ENCODE measurements at places on chromosomes 1 and 21.

DNA sequence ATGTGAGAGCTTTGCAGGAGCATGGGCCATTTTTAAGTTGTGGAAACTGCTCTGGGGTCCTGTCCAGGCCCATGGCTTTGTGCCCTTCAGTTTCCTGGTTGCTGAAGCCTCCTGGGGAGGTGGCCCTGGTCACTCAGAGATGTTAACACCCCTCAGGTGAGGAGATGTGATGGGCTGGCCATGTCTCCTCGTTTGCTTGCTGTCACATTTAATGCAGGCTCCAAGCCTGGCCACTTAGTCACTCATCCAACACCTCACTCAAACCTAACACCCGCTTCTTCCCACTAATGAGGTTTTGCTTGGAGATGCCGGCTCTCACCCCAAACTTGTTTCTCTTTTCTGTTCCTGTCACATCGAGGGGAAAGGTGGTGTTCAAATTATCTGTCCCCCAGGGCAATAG, 192.7 kb downstream of the PTPRU start:
- DNase-seq: no peak

- DNase-seq: peak; percentile 35
Observed at GRCh38 chr1:48610628-48611542, 138.9 kb upstream of the SPATA6 start.

DNA sequence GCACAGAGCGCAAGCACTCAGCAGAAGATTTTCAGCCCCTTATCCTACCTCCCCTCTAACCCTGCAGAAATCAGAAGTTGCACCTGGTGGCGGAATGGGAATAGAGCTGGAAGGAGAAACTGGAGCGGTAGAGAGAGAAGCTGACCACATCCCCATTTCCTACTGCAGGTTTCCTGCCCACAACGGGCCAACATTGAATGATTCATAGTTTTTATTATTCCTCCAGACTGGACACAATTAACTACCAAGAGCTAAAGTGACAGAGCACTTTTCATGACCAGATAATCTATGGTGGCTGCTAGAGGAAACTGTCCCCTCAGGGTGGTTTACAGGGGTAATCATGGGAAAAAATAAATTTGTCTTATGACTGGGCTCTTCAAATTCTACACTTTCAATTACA, 21.3 kb upstream of the LRRC8D start:
- DNase-seq: no peak

GRCh38 chr1:240044620-240045019, 47.1 kb upstream of the FMN2 start:
- no peak for DNase-seq

- DNase-seq: peak; percentile 39
Observed at GRCh38 chr1:89719502-89720306, 86.8 kb downstream of the LRRC8C start.

DNA sequence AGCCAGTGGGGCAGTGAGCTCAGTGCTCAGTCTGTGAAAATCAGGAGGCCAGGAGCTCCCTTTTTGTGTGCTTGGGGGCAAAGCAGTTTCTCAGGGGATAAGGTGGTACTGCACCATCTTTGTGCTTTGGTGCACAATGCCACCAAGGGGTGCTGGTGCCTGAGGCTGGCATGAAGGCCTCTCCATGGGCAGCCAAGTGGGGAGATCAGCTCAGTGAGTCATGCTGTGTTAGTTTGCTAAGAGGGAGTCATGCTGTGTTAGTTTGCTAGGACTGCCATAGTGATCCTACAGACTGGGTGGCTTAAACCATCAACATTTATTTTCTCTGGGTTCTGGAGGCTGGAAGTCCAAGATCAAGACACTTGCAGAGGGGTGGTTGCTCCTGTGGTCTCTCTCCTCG, 428.1 kb downstream of the PRDM2 start:
- DNase-seq: no peak

- no peak for DNase-seq
Observed at GRCh38 chr1:198933515-198934222, 294.8 kb downstream of the PTPRC start.

- DNase-seq: no peak
Observed at GRCh38 chr21:35366394-35367080, 317.4 kb upstream of the RUNX1 start.

DNA sequence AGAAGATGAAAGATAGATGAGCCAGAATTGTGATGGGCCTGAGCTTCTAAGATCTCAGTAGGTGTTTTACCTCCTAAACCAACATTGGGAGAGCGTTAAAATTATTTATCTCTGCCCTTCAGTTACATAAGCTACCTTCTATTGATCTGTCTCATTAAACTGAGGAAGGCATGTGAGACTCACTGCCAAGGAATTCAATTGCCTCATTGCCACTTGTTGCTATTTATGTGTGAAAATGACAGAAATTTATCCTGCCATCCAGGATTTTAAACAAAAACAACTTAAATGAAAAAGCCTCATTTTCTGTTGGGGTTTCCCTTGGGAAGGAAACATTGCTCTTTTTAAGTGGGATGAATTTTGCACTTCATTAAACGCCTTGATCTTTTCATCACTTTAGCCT, 78.7 kb upstream of the RUNX1 start:
- DNase-seq: no peak

- no peak for DNase-seq
Observed at GRCh38 chr1:148166558-148167492, 14.7 kb upstream of the NBPF11 start.

GRCh38 chr1:35270836-35271235, 2.3 kb downstream of the ZMYM4 start:
- DNase-seq: no peak

- no peak for DNase-seq
Observed at GRCh38 chr1:221462345-221462744, 279.5 kb downstream of the DUSP10 start.

GRCh38 chr1:91732291-91733107, 153.5 kb downstream of the TGFBR3 start:
- no peak for DNase-seq

GRCh38 chr1:206117151-206117948, at the start of gene AVPR1B:
Gene AVPR1B (minus strand): TSS chr1:206117388. CDS start chr1:206116890, 498 bp downstream.
- DNase-seq: peak; percentile 70

DNA sequence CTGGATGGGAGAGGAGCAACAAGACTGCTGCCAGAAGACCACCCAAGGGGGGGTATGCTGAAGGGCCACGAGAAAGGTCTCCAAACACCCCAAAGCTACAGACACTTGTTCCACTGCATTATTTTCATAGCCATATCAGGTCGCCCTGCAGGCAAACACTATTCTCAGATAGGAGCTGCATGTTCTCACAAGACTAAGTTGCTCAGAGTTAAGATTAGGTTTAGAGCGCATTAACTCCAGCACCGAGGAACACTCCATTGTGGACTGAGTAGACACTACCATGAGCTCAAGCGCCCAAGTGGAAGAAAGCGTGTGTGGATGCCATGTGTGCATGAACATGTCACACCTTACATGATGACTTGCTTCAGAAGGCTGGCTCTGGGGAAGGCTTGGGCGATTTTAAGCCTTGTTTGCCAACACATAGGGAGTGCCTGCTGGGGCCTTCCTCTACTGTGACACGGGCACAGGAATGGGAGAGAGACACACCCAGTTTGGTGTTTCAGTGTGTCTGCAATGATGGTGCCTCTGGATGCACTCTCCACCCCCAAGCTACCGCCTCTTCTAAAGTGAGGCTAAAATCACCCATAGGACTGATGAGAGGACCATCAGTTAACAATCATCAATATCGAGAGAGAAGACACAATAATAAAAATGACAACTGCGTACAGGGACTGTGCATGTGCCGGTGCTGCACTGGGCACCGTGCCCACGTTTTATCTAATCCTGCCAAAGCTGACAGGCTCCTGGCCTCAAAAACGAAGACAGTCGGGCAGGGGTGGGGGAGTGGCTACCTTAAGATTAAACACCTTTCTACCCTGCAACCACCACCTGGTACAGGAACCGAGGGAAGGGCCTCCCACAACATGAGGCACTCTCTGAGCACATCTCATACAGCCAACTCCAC, 34.9 kb downstream of the SSBP3 start:
- DNase-seq: peak; percentile 68

DNA sequence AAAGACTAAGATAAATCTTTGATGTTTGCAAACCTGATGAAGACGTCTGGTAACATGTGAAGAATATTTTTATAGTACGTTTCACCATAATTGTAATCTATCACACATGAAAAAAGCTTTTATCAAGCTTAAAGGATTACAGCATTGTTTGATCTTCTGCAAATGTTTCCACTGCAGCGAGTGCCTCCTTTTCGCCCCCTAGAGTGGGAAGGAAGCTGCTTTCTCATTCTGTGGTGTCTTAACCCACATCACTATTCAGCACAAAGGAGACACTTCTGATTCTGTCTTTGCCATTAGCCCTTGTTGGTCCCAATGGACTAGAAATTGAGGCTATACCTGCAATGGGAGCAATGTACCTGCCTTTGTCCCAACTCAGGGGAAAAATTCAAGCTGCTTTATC, 46.0 kb upstream of the IL12RB2 start:
- DNase-seq: peak; percentile 47

- no peak for DNase-seq
Observed at GRCh38 chr1:211347077-211347844, 20.6 kb downstream of the TRAF5 start.

GRCh38 chr1:42983693-42984092, 25.0 kb upstream of the SLC2A1 start:
- no peak for DNase-seq

GRCh38 chr1:162972773-162973172, 96.4 kb upstream of the RGS4 start:
- no peak for DNase-seq

- DNase-seq: peak; percentile 21
Observed at GRCh38 chr1:75265792-75266191, 131.6 kb downstream of the LHX8 start.

- DNase-seq: no peak
Observed at GRCh38 chr1:16980473-16981268, at the start of gene MFAP2. Gene MFAP2 (minus strand): TSS chr1:16980620. CDS start chr1:16978273, 2,347 bp downstream.

DNA sequence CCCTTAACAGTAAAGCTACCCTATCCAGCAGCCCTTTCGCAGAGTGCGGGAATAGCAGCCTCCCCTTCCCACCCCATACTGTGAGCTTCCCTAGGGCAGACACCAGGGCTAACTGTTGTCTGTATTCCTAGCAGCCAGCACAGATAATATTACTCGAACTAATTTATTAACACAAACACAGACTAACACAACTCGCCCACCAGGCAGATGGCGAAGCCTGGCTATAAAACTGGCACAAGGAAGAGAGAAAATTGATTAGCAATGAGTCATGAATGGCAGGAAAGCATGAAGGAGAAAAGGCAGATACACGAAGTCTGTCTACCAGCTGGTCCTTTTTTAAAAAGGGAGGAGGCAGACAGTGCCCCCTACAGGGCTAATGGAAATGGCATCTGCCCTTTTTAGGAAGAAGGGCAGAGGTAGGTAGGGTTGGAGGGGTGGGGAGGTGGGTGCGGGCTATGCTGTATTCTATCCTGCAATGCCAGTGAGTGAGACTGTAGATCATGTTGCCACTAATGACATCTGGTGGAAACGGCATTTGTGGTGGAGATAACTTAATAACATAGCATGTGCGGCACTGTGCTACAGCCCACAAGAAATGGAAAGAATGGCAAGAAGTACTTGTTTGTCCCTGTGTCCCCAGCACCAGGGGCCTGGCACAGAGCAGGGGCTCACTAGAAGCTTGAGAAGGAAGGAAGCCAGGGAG, 30.6 kb upstream of the CTPS1 start:
- DNase-seq: peak; percentile 64

GRCh38 chr1:179803918-179804317, 60.8 kb downstream of the FAM163A start:
- DNase-seq: no peak

- DNase-seq: no peak
Observed at GRCh38 chr1:166069390-166069789, 97.4 kb downstream of the FAM78B start.

GRCh38 chr1:17199267-17200044, 5.5 kb upstream of the PADI1 start:
- no peak for DNase-seq

- no peak for DNase-seq
Observed at GRCh38 chr1:29620631-29621030, 384.3 kb downstream of the PTPRU start.

DNA sequence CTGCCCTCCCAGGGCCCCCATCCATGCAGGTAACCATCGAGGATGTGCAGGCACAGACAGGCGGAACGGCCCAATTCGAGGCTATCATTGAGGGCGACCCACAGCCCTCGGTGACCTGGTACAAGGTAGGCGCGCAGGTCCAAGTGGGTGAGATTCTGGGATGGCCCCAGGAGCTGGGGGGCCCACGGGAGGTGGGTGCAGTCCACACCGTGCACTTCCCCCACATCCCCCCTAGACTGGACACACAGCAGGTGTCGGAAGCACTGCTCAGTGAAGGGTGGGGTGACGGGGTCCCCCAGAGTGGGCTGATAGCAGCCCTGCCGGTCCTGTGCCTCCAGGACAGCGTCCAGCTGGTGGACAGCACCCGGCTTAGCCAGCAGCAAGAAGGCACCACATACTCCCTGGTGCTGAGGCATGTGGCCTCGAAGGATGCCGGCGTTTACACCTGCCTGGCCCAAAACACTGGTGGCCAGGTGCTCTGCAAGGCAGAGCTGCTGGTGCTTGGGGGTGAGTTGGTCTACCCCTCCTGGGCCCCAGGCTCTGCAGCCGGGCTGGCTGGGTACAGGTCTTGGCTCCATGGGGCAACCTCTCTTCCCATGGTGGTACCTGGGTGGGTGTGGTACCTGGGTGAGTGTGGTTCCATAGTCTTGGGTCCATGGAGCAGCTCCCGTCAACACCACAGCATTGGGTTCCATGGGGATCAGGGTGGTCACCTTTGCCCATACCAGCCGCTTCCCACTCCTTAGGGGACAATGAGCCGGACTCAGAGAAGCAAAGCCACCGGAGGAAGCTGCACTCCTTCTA, 40.4 kb downstream of the TRIM11 start:
- DNase-seq: no peak

GRCh38 chr1:153866045-153866850, 56.5 kb downstream of the GATAD2B start:
- DNase-seq: peak; percentile 59

DNA sequence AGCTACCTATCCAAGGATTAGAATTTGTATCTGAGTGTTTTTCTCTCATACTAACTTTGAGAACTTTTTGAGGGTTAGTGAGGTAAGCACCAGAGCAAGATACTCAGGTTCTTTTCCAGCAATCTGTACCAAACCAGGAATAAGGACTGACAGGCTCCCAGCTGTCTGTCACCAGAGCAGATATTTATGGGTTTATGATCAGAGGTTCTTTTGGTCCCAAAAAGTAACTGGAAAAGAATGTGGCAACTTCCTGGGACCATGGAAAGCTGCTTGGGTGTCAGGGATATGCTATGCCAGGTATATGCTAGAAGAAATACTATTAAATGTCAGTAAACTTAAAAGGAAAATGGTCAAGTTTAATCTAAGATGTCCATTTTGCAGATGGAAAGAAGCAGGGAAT, 75.7 kb upstream of the ZNF326 start:
- no peak for DNase-seq
